Right forelimb (tissue), 1 donor: ENCODE measurements at places on chromosomes 7 and 10.

DNA sequence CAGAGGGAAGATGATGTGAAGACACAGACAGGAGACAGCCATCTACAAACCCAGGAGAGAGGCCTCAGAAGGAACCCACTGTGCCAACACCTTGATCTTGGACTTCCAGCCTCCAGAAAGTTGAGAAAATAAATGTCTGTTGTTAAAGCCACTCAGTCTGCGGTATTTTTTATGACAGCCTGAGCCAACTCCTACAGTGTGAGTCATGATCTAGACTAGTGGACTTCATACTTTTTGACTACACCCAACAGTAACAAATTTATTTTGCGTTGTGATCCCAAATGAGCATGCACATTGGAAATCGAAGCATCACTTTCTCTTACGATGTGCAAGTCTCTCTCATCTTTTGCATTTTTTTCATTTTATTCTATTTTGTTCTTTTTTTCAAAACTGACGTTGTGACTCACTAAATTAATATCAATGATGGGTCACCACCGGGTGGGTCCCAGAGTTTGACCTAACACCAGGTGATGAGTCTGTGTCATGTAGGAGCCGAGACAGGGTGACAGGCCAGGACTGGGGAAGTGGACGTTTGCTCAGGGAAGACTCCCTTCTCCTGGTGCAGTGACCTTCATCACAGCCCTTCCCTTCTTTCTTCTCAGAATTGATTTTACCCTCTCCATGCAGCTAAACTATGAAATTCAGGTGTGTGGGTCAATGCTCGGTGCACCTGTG lies 28.9 kb downstream of the PHYH start:
- DNase-seq = no peak

DNA sequence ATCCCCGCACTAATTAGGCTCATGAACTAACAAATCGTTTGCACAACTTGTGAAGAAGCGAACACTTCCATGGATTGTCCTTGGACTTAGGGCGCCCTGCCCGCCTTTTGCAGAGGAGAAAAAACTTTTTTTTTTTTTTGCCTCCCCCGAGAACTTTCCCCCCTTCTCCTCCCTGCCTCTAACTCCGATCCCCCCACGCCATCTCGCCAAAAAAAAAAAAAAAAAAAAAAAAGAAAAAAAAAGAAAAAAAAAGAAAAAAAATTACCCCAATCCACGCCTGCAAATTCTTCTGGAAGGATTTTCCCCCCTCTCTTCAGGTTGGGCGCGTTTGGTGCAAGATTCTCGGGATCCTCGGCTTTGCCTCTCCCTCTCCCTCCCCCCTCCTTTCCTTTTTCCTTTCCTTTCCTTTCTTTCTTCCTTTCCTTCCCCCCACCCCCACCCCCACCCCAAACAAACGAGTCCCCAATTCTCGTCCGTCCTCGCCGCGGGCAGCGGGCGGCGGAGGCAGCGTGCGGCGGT lies at the start of gene EMX2:
EMX2 (plus strand) TSS at position 41 of the 519 bp plus-strand sequence. CDS start 522 bp downstream, outside the sequence.
- DNase-seq = no peak

- no peak for DNase-seq
Observed at GRCh38 chr7:86748843-86749719, 105.4 kb downstream of the GRM3 start.

DNA sequence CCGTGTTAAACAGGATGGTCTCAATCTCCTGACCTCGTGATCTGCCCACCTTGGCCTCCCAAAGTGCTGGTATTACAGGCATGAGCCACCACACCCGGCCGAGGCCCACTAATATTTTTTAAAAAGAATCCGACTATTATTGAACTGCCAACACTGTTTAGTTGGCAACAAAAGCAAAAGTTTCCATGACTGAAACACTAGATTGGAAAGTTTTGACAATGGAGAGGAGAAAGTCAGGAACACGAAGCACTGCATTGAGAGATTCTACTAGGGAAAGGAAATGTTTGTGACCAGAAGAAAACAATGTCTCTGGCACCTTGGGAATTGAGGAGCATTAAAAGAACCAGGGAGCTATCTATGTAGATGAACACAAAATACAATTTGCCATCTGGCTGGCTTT lies 13.7 kb upstream of the PPP1R9A start:
- DNase-seq = no peak

DNA sequence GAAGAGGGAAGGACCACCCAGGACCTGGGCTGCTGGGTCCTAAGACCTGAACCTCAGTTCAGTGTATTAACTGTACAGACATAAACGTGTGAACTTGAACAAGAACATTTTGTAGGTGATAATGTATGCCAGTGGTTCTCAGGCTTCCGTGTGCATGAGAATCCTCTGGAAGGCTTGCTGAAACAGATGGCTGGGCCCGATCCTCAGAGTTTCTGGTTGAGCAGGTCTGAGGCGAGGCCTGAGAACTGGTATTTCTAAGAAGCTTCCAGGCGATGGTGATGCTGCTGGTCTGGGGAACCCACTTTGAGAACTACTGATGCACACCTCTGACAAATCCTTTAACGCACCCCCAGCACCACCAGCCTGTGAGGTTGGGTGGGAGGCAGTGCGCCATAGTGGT lies 70.4 kb downstream of the CDH23 start:
- no peak for DNase-seq

- DNase-seq = no peak
Observed at GRCh38 chr7:114793155-114793845, 128.6 kb upstream of the MDFIC start.

DNA sequence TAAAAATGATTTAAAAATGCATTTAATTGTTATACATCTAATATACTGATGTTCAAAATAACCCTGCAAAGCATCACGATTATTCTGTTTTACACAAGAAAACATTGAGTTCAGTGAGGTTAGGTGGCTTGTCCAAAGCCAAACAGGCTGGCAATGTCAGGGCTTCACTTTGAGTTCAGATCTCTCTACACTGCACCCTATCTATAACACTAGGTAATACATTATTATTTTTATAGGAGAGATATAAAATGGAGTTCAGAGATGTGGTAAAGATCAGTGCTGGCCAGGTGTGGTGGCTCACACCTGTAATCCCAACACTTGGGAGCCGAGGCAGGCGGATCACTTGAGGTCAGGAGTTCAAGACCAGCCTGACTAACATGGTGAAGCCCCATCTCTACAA lies 165.9 kb upstream of the MYO3A start:
- DNase-seq = no peak
